ENCODE measurements at places on chromosomes 3 and 15. TPM values are rescaled to one million over a fixed set of nuclear protein-coding genes. Genes with fewer than 3 reads are reported as not detected.
A peak's percentile ranks its signal among the peaks of the same experiment; 100 is the strongest.

The NAALADL2 gene
- total RNA-seq: 10.7 TPM

The KBTBD8 gene
- 1.4 TPM for total RNA-seq

The COL8A1 gene
- 31.5 TPM for total RNA-seq

DNA sequence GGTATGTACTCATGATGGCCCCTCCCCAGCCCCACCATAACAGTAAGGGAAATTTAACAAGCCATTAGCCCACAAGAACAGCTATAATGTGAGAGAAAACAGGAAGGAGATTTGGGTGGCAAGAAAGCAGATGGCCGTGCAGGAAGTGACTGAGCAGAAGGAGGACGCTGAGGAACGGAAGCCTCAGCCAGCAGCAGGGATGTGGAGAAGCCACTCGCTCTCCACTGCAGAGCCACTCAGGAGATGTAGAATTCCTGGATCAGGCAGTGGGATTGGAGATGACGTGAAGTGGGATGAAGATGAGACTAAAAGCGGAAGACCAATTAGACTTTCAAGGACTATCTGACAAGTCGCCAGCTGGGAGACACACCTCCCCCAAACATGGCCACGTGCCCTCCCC lies 31.2 kb downstream of the PRR23E start:
- peaks cover 41% of the 10 kb centered on the region for H3K27me3 ChIP-seq
- no peak overlapping the region for H3K27ac ChIP-seq
- peak; percentile 86 for DNase-seq
- no peak overlapping the region for H3K4me3 ChIP-seq
- H3K4me1 ChIP-seq: peaks cover 4% of the 10 kb centered on the region
- H3K36me3 ChIP-seq: no peaks in the 10 kb centered on the region

The SHISA5 gene
- total RNA-seq: 158 TPM

GRCh38 chr15:43187544-43188155 lies 2.4 kb downstream of the CCNDBP1 start:
- DNase-seq: no peak
- peaks cover 18% of the 10 kb centered on the region for H3K36me3 ChIP-seq
- peaks cover 35% of the 10 kb centered on the region for H3K4me1 ChIP-seq
- H3K27me3 ChIP-seq: no peaks in the 10 kb centered on the region
- H3K4me3 ChIP-seq: no peak overlapping the region

GRCh38 chr3:39150148-39150802 lies 3.1 kb downstream of the CSRNP1 start:
- H3K4me1 ChIP-seq: peaks cover 73% of the 10 kb centered on the region
- peak overlapping the region; percentile 88 for H3K4me3 ChIP-seq
- H3K27me3 ChIP-seq: no peaks in the 10 kb centered on the region
- peak overlapping the region; percentile 100 for H3K27ac ChIP-seq
- peaks cover 13% of the 10 kb centered on the region for H3K36me3 ChIP-seq

- DNase-seq: no peak
- no peaks in the 10 kb centered on the region for H3K4me1 ChIP-seq
Observed at GRCh38 chr3:140715035-140715434, 37.2 kb downstream of the TRIM42 start.

DNA sequence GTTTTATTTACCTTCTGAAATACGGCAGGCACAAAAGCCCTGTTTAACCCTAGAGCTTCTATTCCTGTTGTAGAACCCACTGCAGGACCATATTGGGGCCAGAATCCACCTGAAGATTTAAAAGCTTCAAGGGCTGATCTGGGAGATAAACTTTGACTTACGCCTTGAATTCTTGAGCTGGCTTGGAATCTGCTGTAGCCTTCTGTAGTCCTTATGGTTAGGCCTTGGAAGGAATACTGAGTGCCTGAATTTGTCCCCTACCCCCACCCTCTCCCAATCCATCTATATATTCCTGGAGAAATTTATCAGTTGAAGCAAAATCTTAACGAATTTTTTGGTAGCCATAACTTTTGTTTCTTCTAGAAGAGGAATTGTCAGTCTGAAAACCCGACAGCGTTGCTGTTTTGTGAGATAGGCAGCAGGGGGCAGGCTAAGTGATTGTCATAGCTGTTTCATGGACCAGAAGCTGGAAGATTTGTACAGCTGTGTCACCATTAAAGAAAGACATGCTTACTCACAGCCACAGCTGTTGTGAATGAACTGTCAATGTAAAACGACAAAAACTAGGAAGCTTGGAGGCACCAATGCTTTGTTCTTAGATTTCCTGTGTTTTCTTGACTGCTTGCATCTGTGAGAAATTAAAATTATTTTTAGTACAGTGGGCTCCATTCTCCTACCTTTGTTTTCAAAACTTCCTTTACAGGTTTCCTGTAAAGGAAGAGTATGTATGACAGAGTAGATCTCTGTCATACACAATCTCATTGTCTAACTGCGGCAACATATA lies 12.8 kb downstream of the LXN start:
- H3K27me3 ChIP-seq: no peaks in the 10 kb centered on the region
- no peak for DNase-seq
- peaks cover 17% of the 10 kb centered on the region for H3K36me3 ChIP-seq
- H3K4me1 ChIP-seq: no peaks in the 10 kb centered on the region

The TNFAIP8L3 gene
- 15.7 TPM for total RNA-seq

The LDHAL6B gene
- not detected for total RNA-seq

The IL12A gene
- total RNA-seq: 1.1 TPM

DNA sequence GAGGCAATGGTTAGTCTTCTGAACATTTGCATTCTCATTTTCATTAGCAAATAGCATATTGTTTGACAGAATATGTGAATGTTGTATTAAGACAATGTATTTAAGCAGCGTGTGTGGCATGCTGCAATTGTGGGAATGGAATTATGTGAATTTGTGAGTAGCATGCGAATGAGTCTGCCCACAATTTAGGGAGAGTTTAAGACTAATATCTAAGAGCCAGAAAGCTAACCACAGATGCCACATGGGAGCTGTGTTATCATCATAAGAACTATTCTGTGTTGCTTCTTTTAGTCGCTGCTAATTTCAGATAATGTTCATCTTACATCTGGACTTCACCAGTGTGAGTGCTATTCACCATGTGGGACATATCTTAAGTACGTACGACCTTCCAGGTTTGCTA lies 494.5 kb downstream of the RBMS3 start:
- no peaks in the 10 kb centered on the region for H3K4me1 ChIP-seq
- DNase-seq: no peak
- H3K4me3 ChIP-seq: no peak overlapping the region
- H3K27me3 ChIP-seq: no peaks in the 10 kb centered on the region
- no peaks in the 10 kb centered on the region for H3K36me3 ChIP-seq
- H3K27ac ChIP-seq: no peak overlapping the region

- H3K27ac ChIP-seq: no peak overlapping the region
- peaks cover 12% of the 10 kb centered on the region for H3K36me3 ChIP-seq
- H3K27me3 ChIP-seq: no peaks in the 10 kb centered on the region
Observed at GRCh38 chr3:126447456-126448106, 28.1 kb downstream of the ZXDC start.

The KNG1 gene
- total RNA-seq: not detected

- peak overlapping the region; percentile 25 for H3K27ac ChIP-seq
- H3K4me3 ChIP-seq: no peak overlapping the region
- H3K36me3 ChIP-seq: peaks cover 52% of the 10 kb centered on the region
- H3K4me1 ChIP-seq: no peaks in the 10 kb centered on the region
- no peak for DNase-seq
Observed at GRCh38 chr15:30922480-30923311, 19.0 kb downstream of the FAN1 start.

The CLDN18 gene
- total RNA-seq: not detected

The DNAH12 gene
- total RNA-seq: not detected

The SOX14 gene
- not detected for total RNA-seq

DNA sequence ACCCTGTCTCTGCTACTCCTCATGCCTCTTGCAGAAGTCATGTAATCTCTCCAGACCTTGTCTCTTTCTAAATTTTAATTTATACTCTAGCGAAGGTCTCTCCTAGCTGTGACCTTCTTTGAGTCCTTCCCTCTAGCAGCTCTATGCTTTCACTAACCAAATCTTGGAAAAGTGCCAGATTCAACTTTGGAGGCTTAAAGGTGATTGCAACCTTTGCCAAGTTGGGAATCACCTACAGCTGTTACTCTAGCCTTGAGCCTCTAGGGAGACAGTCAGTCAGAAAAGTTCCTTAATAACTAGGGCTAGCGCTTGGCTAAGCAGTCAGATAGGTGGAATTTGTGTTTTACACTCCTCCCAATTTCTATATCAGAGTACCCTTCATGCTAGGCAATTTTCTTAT lies 46.1 kb upstream of the ABI3BP start:
- no peak for DNase-seq
- no peaks in the 10 kb centered on the region for H3K36me3 ChIP-seq
- no peak overlapping the region for H3K27ac ChIP-seq

DNA sequence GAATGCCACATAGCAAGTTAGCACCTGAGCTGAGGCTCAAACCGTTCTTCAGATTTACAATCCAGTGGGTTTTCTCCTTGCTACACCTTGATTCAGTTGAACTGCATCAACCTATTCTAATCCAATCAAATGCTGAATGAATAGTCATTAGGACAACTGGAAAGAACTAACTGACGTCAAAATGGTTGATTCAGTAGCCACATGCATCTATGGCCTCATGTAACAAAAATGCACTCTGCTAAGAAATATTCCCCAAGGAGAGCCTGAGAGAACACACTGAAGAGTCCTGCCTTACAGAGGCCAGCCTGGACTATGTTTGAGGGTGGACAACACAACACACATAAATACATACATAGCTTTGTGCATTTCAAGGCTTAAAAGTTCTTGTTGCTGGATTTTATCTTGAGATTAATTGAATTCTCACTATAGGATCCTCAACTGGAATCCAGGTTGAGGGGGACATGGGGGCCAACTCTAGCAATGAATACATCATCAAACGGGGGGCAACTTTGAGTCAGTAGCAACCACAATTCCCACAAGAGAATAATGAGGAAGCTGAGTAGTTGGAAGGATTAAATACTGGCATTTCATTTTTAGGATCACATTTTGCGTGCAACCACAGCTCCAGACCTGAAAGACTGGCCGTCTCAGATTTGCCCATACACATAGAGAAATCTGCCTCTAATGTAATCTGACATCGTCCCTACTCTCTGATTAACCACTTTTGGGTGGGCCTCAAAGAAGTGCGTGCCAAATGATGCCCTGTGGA lies 280.2 kb upstream of the ICE2 start:
- DNase-seq: no peak
- no peak overlapping the region for H3K27ac ChIP-seq
- H3K27me3 ChIP-seq: no peaks in the 10 kb centered on the region
- no peak overlapping the region for H3K4me3 ChIP-seq

GRCh38 chr3:58748024-58748423 lies 81.5 kb upstream of the FAM3D start:
- no peak for DNase-seq
- no peaks in the 10 kb centered on the region for H3K36me3 ChIP-seq
- no peaks in the 10 kb centered on the region for H3K4me1 ChIP-seq
- H3K4me3 ChIP-seq: no peak overlapping the region
- H3K27ac ChIP-seq: no peak overlapping the region

GRCh38 chr3:125245521-125245920 lies 33.0 kb upstream of the SLC12A8 start:
- no peak overlapping the region for H3K27ac ChIP-seq
- H3K27me3 ChIP-seq: no peaks in the 10 kb centered on the region
- no peaks in the 10 kb centered on the region for H3K4me1 ChIP-seq
- no peak for DNase-seq
- no peaks in the 10 kb centered on the region for H3K36me3 ChIP-seq
- H3K4me3 ChIP-seq: no peak overlapping the region

GRCh38 chr3:39398700-39399099 lies 7.8 kb upstream of the RPSA start:
- no peak overlapping the region for H3K4me3 ChIP-seq
- no peaks in the 10 kb centered on the region for H3K27me3 ChIP-seq
- no peak overlapping the region for H3K27ac ChIP-seq
- no peaks in the 10 kb centered on the region for H3K4me1 ChIP-seq
- peaks cover 39% of the 10 kb centered on the region for H3K36me3 ChIP-seq

GRCh38 chr3:168341192-168341815 lies 245.6 kb upstream of the GOLIM4 start:
- no peaks in the 10 kb centered on the region for H3K27me3 ChIP-seq
- DNase-seq: no peak

- H3K36me3 ChIP-seq: no peaks in the 10 kb centered on the region
- H3K27ac ChIP-seq: no peak overlapping the region
- DNase-seq: no peak
- no peak overlapping the region for H3K4me3 ChIP-seq
- no peaks in the 10 kb centered on the region for H3K27me3 ChIP-seq
Observed at GRCh38 chr3:98726084-98726483, 37.1 kb upstream of the ST3GAL6 start.

DNA sequence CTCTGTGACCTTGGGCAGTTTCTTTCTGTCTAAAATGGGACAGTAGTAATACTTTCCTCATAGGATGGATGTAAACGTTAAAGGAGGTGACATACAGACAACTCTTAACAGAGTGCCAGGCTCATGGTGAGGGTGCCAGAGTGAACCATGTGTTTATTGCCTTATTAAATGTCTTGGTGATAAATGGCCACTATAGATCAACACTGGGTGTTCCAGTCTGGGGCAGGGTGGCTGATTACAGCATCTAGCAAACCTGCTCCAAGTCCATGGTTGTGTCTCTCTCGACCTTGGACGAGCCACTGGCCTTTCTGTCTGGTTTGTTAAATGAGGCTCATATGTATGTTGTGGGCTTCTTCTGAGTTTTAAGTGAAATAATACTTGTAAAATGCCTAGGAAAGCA lies 75.1 kb downstream of the TRAK1 start:
- peaks cover 63% of the 10 kb centered on the region for H3K4me1 ChIP-seq
- no peak for DNase-seq
- no peaks in the 10 kb centered on the region for H3K27me3 ChIP-seq
- no peaks in the 10 kb centered on the region for H3K36me3 ChIP-seq
- H3K4me3 ChIP-seq: no peak overlapping the region

- no peaks in the 10 kb centered on the region for H3K36me3 ChIP-seq
- no peaks in the 10 kb centered on the region for H3K4me1 ChIP-seq
- H3K27me3 ChIP-seq: no peaks in the 10 kb centered on the region
Observed at GRCh38 chr3:196208942-196209695, 2.1 kb downstream of the ZDHHC19 start.

DNA sequence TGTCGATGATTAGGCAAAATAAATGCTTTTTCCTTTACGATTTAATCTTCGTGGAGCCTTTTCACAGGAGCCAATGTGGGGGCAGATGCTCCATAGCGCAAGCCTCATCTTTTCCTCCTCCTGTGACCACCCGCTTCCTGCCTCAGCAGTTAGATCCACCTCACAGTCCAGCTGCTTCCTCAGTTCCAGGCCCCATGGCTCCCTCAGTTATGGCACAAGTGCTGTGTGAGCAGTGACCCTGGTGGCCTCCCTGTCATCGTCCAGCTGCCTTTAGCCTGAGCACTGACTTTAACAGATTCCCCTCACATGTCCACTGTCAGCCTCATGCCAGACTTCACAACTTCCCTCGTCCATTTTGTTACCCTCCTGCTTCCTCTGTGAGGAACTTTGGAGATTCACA lies 424.6 kb upstream of the GBE1 start:
- no peaks in the 10 kb centered on the region for H3K4me1 ChIP-seq
- DNase-seq: no peak
- no peaks in the 10 kb centered on the region for H3K36me3 ChIP-seq
- no peak overlapping the region for H3K27ac ChIP-seq
- H3K27me3 ChIP-seq: no peaks in the 10 kb centered on the region
- no peak overlapping the region for H3K4me3 ChIP-seq

Data from esophagus muscularis mucosa (tissue), 4 donors.